ENCODE measurements at places on chromosomes 3 and 15.

DNA sequence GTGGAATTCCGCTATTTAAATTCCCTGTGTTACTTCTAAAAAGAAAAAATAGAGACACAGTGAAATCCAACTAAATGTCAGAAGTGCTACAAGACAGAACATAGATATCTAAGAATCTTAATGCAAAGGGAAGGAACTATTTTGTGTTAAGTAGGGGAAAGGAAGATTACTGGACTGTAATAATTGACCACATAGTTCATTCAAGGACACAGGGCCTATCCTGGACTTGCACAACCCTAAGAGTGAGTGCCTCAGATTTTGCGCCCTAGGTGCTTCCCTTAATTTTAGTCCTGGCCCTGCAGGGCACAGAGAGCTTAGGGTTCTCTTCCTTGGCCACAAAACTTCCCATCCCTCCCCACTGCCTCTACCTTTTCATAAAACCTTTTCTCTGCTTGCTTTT, 3.5 kb upstream of the IL20RB start:
- DNase-seq, result no peak

- no peak for DNase-seq
Measured at GRCh38 chr3:54120657-54121413, 1.5 kb upstream of the CACNA2D3 start.

GRCh38 chr15:47349179-47349578, 368.1 kb upstream of the SEMA6D start:
- DNase-seq, result no peak

DNA sequence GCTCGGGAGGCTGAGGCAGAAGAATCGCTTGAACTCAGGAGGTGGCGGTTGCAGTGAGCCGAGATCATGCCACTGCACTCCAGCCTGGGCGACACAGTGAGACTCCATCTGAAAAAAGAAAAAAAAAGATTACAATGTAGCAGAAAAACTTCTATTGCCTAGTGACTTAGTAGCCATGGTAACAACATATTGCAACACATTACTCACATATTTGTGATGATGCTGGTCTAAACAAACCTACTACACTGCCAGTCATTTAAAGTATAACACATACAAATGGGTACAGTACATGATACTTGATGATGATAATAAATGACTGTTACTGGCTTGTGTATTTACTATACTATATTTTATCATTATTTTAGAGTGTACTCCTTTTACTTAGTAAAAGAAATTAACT, 125.6 kb downstream of the PLOD2 start:
- no peak for DNase-seq

- DNase-seq, result no peak
Measured at GRCh38 chr3:56796202-56796601, 5.5 kb downstream of the ARHGEF3 start.

DNA sequence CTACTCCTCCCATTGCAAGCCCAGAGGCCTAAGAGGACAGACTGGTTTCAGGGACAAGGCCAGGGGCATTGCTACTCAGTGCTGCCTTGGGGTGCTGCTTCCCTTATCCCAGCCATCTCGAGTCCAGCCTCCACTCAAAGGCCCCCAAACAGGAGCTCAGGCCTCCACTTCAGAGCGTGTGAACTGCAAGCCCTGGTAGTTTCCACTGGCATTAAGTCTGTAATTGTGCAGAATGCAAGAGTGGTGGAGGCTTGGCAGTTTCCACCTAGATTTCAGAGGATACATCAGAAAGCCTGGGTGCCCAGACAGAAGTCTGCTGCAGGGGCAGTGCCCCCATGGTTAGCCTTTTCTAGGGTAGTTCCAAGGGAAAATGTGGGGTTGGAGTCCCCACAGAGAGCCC, 192.8 kb upstream of the ST8SIA2 start:
- DNase-seq, result no peak

GRCh38 chr3:150783316-150783715, 20.3 kb upstream of the SIAH2 start:
- DNase-seq, result no peak

DNA sequence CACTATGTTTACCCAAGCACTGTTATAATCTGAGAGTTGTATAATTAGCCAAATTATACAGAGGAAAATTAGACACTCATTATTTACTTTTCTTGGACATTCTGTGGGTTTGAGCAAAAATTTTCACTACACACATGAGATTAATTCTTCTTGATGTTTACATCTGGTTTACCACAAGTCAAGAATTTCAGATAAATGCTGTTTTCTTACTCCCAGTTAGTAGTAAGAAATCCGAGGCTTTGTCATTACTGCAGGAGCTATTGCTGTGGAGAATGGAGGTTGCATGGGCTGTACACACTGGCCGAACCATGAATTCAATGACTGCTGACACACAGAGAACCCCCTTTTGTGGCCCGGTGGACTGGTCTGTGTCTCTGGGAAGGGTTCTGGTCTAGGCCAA, 207.7 kb upstream of the CFAP20DC start:
- DNase-seq, result no peak

Data from cortex of kidney (tissue), 1 donor.